ENCODE measurements at places on chromosomes 12 and 14. TPM values are rescaled to one million over a fixed set of nuclear protein-coding genes. Genes with fewer than 3 reads are reported as not detected.

Gene HOXC13
- not detected for total RNA-seq

Gene SPX
- total RNA-seq: 0.25 TPM

Gene FITM1
- total RNA-seq: not detected

Gene AQP6
- 0.25 TPM for total RNA-seq

Gene GPRC5D
- total RNA-seq: not detected

Gene TMEM132D
- 4.9 TPM for total RNA-seq

Gene OTUB2
- 5.2 TPM for total RNA-seq

Gene GNB3
- total RNA-seq: 0.74 TPM

Gene LRFN5
- 56.8 TPM for total RNA-seq

Gene CELA1
- total RNA-seq: not detected

Gene KCNJ8
- 4.2 TPM for total RNA-seq

Gene DMAC2L
- 7.6 TPM for total RNA-seq

Gene TRIM9
- 44.5 TPM for total RNA-seq

Gene SERPINA4
- total RNA-seq: not detected

Gene SIX4
- 0.49 TPM for total RNA-seq

Gene CDK2
- total RNA-seq: 3.9 TPM

Gene KRT73
- not detected for total RNA-seq

Gene NGB
- 4.9 TPM for total RNA-seq

Gene CIDEB
- total RNA-seq: 3.0 TPM

Gene PRB2
- 1.7 TPM for total RNA-seq

Gene IL22
- total RNA-seq: not detected

Gene SOCS2
- 50.2 TPM for total RNA-seq

Gene TMTC3
- 15.0 TPM for total RNA-seq

Gene RFX4
- total RNA-seq: 6.4 TPM

Gene RNF41
- total RNA-seq: 70.8 TPM

Gene OR6C75
- total RNA-seq: not detected

Gene KRT3
- total RNA-seq: not detected

Gene CCDC63
- not detected for total RNA-seq

Gene SALL2
- 26.3 TPM for total RNA-seq

Gene FAM90A1
- not detected for total RNA-seq

Gene OAS3
- total RNA-seq: 1.7 TPM

Gene ZNF219
- total RNA-seq: 5.7 TPM

Gene KCNMB4
- 32.0 TPM for total RNA-seq

Gene KLRD1
- total RNA-seq: 0.25 TPM

Gene HOXC6
- not detected for total RNA-seq

Gene SSPN
- total RNA-seq: 4.9 TPM

Gene IFNG-AS1
- total RNA-seq: not detected

Gene RAD52
- 12.0 TPM for total RNA-seq

Gene ACOT2
- total RNA-seq: 21.4 TPM

Gene LARP4
- total RNA-seq: 67.4 TPM

Gene SOX5
- total RNA-seq: 101 TPM

Gene PLEKHG7
- total RNA-seq: not detected

Gene SLC2A3
- total RNA-seq: 48.4 TPM

Gene ZNF605
- total RNA-seq: 22.1 TPM

Gene CPNE6
- total RNA-seq: 46.2 TPM

Gene FAR2
- 24.3 TPM for total RNA-seq

Gene SNAPC1
- total RNA-seq: 3.4 TPM

Gene ABCD2
- 13.3 TPM for total RNA-seq

Gene PLXNC1
- 74.3 TPM for total RNA-seq

Gene ENTPD5
- total RNA-seq: 4.7 TPM

Gene CRY1
- total RNA-seq: 37.9 TPM

Gene DLK1
- total RNA-seq: 0.25 TPM

Gene ADAM20
- total RNA-seq: 1.5 TPM

Gene ACAD10
- total RNA-seq: 19.7 TPM

Data from temporal lobe (tissue), 4 donors.